ENCODE measurements at places on chromosomes 7 and 10.

DNA sequence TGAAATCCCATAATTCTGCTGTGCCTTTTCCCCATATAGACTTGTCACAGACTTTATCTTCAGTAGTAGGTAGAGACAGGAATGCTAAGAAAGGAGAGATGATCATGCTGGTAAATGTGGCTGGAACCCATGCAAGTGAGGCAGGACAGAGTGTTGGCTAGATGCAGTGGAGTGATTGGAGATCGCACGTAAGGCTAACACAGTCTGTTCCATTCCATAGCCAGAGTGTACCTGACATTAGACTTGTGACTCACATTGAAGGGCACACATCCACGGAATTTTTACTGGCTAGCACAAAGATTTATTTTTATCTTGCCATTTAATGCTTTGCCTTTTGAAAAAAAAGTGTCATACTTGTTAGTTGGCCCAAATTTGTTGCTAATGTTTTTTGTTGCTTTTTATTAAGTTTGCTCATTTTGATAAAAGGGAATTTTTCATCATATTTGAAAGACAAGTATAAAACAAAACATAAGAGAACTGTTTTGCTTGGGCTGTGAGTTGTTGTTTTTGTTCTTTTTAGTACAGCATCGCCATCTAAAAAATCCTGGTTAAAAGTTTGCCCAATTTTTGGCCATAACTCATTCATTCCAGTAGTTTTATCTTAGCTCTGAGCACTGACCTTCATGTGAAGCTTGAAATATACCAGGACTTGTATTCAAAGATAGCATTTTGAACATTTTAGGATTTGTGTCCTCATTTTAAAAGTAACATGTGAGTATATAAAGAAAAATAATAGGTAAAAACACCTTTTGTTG lies 81.0 kb downstream of the CPED1 start:
- DNase-seq, result no peak

- no peak for DNase-seq
Measured at GRCh38 chr7:26789481-26790184, 74.8 kb downstream of the SKAP2 start.

DNA sequence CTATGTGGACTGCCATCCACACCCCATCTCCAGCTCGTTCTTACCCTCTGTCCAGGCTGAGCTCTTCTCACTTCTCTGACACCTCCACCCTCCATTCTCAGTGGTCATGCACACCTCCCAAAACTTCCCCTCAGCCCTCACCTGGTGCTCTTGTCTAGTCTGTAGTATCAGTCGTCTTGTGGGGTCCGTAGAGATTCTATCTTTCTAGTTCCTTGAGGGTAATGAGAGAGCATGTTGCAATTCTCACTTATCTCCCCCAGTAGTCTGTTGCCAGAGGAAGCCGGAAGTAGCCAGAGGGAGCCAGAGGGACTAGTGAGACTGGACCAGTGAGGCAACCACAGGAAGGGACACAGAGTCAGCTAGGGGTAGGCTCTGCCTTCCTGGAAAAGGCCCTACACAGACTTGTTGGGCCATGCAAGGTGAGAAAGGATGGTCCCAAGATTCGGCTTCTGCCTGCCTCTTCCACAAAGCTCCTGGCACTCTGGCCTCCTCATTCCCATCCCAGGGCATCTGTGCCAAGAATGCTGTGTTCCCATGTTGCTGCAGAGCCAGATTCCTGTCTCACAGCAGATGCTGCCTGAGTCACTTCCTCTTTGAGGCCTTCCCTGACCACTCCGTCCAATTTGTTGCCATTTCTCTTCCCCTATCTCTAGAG lies 50.6 kb upstream of the DUSP5 start:
- peak; percentile 57 for DNase-seq

GRCh38 chr7:40315277-40315676 lies 180.5 kb downstream of the SUGCT start:
- DNase-seq, result no peak
